ENCODE measurements at places on chromosomes 2 and 18.

GRCh38 chr2:73006969-73007710 lies 64.4 kb downstream of the SFXN5 start:
- no peak for DNase-seq

GRCh38 chr2:8592736-8593135 lies 89.1 kb upstream of the ID2 start:
- DNase-seq = peak; percentile 36

DNA sequence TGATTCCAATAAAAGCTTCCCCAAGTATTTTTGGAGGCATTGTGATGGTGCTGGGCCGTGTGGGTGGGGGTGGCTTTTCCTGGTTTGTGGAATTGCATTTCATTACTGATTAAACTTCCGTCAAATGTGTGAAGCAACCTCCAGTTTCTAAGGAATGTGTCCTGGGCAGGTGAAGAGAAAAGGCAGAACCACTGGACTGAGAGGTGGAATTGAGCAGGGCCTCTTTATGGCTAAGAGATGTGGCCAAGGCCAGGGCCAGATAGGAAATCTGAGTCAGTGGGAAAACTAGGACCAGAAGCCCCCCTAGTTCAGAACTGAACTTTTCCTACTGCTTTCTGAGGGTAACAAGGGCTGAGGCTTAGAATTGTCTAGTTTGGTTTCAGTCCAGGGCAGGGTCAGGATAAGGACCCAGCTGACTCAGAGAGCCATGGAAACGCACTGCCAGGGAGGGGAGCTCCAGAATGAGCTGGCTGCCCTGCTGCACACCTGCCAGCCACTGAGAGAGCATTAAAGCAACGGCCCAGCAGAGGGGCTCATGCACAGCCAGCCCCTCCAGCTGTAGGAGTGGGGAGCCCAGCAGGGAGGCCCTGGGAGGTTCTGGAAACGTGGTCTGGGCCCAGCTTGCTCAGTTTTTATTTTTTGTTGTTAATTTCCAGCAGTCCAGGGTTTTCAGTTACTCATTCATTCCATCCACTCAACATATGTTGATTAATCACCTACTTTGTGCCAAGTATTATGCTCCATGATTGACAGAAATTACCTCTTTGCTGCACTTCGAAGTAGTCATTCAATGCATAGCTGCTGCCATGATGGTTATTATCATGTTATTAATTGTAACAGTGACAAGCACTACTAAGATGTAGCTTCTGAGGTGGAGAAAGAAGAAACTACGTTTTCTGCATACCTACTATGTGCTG lies 156.1 kb downstream of the MSH2 start:
- DNase-seq = no peak

GRCh38 chr2:128753321-128753720 lies 434.7 kb upstream of the HS6ST1 start:
- no peak for DNase-seq

DNA sequence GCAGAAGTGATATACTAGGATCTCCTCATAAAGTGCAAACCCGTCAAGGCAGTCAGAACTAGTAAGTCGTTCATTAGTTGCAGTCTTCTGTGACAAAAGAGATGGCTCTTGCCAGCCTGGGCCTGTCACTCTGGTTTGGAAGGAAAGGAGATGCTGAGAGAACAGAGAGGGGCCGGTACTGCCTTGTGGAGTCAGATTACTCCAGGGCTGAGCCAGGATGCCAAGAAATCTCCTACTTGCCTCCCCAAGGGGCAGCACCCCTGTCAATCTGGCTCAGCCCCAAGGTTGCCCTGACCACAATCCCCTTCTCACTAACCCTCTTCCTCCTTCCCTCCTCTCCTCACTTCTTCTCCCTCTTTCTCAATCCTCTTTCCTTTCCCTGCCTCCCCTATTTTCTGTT lies 62.9 kb upstream of the ASPRV1 start:
- DNase-seq = no peak

- peak; percentile 25 for DNase-seq
Observed at GRCh38 chr2:216328347-216328746, 43.9 kb downstream of the MARCHF4 start.

DNA sequence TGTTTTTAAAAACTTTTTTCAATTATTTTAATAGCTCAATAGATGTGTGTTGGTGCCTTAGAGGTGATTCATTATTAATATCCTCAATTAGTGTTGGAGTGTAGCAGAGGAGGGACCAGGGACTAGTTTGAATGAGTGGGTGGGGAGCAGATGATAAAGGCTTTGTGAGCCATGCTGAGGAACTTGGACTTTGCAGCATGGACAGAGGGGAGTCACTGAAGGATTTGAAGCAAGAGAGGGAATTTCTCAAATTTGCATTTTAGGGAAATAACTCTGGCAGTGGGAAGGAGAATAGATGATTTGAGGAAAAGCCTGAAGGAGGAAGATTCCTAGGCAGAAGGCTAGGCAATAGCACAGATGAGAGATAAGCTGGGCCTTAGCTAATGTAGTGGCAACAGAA lies 42.3 kb upstream of the RMND5A start:
- DNase-seq = no peak

- DNase-seq = no peak
Observed at GRCh38 chr2:158319269-158319668, 137.3 kb downstream of the CCDC148 start.

DNA sequence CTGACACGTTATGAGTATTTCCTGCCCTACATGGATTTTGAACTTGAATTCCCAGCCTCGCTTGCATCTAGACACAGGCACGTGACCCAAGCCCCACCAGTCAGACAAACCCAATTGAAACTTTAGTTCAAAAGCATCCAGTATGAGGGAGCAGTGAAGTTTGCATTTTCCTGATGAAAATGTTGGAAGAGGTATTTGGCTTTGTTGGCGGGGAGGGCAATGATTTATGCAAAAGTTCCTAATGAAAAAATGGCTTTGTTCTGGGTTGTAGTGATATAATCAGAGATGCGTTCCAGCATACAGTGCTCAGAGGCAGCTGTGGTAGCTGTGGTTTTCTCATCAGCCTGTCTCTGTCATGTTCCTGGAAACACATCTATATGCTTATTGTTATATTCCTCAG lies 36.8 kb upstream of the CPS1 start:
- no peak for DNase-seq

- DNase-seq = no peak
Observed at GRCh38 chr18:79974025-79974654, 9.7 kb downstream of the HSBP1L1 start.

DNA sequence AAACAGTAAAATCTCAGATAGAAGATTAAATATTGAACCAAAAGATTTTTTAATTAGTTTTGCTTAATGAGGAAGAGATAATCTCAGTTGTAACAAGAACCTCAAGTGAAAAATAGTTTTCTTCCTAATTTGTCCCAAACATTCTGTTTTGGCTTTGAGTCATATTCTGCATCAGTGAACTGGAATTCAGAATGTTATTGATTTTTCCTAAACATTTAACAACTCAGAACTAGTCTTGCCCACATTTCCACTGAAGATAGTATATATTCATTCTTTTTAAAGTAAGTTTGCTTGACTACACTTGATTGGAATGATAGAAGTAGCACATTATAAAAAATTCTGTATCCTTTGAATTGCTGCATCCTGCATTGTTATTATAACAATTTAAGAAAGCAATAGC lies 85.7 kb upstream of the UGP2 start:
- DNase-seq = no peak

- DNase-seq = no peak
Observed at GRCh38 chr2:67216103-67216502, 181.0 kb upstream of the ETAA1 start.

- DNase-seq = peak; percentile 53
Observed at GRCh38 chr2:209334188-209335017, 89.4 kb upstream of the MAP2 start.

GRCh38 chr2:23487735-23488492 lies 102.9 kb downstream of the KLHL29 start:
- no peak for DNase-seq

- peak; percentile 63 for DNase-seq
Observed at GRCh38 chr2:191593622-191594385, 84.1 kb upstream of the NABP1 start.

DNA sequence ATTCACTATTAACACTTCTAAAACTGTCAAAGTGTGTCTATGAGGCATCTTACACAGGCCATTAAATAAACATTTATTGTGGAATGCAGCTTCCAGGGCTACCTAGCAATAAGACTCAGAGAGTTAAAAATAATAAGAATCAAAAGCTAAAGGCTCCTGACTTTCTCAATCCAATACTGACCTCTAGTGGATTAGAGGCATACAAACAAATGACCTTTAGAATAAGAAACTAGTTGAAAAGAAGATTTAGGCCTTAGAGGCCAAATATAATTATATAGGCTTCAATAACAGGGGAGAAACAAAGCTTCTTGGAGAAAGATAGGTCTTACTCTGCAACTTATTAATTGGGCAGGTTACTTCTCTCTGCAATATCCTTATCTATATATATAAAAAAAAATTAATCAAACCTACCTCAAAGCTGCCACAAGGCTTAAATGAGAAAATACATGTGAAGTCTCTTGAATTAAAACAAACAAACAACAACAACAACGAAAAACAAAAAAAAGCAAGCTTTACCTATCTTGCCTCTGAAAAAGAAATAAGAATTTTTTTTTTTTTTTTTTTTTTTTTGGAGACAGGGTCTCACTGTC lies 246.1 kb downstream of the EXOC6B start:
- peak; percentile 70 for DNase-seq

- no peak for DNase-seq
Observed at GRCh38 chr2:204892506-204893255, 347.4 kb downstream of the PARD3B start.

DNA sequence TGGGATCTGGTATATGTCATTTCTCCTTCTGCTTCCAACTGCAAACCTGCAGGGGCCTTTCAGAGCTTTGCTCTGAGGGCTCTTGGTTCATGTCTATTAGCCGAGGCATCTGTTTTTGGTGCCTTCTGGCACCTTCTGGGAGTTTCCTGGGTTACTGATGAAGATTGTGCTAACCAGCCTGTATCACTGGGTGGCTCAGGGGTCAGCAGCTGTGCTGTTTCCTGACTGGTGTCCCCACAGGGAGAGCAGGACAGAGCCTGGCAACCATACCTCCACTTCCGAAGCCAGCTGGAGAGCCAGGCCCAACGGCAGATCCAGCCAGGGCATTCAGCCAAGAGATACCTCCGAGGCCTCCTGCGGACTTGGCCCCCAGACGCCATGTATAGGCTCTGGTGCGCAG lies 17.5 kb downstream of the KIAA2012 start:
- no peak for DNase-seq

- no peak for DNase-seq
Observed at GRCh38 chr2:219292616-219293015, 13.4 kb downstream of the DNAJB2 start.

- no peak for DNase-seq
Observed at GRCh38 chr2:20637147-20637546, 13.8 kb downstream of the HS1BP3 start.

- DNase-seq = no peak
Observed at GRCh38 chr18:74356959-74357358, 41.3 kb downstream of the C18orf63 start.

- no peak for DNase-seq
Observed at GRCh38 chr2:176468457-176469113, 199.3 kb downstream of the MTX2 start.

DNA sequence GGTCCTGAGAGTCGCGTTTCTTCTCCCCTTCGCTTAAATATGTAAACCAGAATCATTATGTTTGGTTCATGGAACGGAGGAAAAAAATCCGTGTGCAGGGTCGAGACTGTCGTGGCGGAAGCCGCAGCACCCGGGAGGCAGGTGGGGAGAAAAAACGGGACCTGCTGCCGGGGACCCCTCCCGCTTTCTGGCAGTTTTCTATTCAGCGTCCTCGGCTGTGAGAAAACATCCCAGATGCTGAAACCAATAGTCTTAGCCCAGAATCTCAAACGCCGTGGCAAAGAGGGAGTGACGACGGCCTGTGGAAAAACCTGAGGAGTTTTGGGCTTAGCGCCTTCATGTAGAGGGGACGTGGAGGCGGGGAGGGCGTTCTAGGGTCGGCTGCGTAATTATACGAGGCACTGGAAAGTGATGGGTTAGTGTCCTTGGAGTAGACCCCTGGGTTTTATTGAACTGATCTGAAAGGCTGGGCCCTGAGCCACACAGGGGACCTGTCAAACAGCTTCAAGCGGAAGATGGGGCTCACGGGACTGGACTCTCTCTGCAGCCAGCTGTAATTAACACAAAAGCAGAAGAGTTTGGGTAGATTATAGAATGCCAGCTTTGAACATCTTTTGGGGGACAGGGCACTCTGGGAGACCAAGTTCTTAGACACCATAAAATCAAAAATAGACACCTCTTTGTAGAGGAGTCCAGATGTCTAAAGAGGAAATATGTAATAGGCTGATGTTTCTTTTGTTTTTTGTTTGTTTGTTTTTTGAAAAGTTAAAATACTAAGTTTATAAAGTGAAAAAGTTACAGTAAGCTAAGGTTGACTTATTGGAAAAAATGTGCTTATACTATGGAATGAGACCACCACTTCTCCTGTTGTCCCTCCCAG lies 834 bp upstream of the BUB1 start:
- no peak for DNase-seq

- DNase-seq = no peak
Observed at GRCh38 chr2:231397011-231397927, 1.8 kb downstream of the B3GNT7 start.

DNA sequence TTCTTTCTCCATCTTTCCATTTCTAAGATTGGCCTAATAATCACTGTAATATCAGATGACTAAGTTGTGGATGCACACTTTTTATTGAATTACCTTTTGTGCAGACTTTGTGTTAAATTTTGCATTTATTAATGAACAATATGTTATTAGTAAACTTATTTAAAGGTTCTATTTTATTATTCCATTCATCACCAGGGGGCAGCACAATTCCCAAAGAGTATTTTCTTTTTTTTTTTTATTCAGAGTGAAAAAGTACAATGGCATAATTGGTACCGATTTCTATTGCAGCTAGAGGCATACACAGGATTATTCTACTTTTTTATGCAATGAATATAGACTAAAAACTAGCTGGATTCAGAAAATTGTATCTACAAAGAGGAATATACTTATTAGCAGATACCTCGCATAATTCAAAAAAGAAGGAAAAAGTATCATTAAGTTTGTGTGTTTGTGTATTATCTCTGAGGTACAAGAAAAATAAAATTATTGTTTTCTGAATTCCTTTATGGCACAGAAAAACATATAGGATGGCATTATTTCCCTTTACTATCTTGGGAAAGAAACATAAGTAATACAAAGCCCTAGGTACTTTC lies 390.6 kb downstream of the ERBB4 start:
- peak; percentile 12 for DNase-seq

GRCh38 chr2:167380094-167380493 lies 491.8 kb downstream of the XIRP2 start:
- DNase-seq = no peak

- no peak for DNase-seq
Observed at GRCh38 chr2:207787017-207787416, 17.3 kb upstream of the FZD5 start.
